GM03348 (cell line): ENCODE measurements at places on chromosomes 2 and 18.
A peak's percentile ranks its signal among the peaks of the same experiment; 100 is the strongest.

GRCh38 chr2:203914546-203915182, 21.9 kb upstream of the ICOS start:
- no peak for DNase-seq

- no peak for DNase-seq
Measured at GRCh38 chr2:49260979-49261538, 106.7 kb upstream of the FSHR start.

DNA sequence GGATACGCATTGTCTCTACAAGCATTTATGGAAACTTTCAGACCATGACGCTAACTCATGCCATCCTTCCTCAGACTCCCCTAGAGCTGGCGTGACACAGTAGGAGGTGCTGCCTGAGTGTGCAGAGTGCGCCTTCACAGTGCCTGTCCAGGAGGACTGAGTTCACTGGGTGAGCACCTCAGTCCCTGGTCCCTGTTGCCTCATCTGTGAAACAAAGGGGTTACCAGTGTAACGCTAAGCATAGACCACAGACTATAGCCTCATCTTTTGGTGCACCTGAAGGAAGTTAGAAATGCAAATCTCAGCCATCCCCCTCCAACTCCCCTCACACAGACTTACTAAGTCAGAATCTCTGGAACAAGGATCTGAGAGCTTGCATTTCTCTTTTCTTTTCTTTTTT, 142.8 kb downstream of the TMEM17 start:
- DNase-seq = no peak

DNA sequence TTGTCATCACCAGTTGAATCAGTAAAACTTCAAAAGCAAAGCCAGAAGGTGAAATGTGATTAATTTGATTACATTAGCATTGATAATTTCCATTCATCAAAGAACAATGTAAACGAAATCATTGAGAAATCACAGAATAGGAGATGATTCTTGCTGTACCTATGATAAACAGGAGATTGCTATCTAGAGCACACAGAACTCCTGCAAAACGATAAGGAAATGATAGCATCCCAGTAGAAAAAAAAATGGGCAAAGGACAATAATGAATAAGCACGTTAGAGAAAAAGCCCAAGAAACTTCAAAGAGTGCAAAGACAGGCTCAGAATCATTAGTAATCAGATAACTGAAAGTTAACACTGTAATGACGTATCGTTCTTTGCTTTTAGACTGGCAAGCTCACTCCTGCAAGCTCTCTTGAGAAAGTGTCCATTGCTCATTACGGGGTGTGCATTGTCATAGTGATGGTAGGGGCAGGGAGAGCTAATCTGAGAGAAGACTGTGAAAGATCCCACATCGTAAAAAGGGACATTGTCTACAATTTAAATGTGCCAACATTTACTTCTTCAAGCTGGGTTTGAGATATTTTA, 143.6 kb downstream of the SPP2 start:
- no peak for DNase-seq

GRCh38 chr2:68234405-68234804, 17.9 kb downstream of the PPP3R1 start:
- no peak for DNase-seq

DNA sequence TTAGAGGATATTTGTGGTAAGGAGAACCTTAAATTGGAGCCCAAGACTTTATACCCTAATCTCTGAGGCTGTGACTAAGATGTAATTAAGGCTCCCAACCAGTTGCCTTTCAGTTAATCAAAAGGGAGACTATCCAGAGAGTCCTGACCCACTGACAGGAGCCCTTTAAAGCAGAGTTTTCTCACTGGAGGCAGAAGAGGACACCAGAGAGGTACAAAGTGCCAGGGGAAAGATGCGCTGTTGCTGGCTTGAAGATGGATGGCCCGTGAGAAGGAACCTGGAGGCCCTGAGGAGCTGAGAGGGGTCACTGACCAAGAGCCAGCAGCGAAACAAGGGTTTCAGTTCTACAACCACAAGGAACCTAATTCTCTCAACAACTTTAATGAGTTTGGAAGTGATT, 137.3 kb downstream of the TMEM131 start:
- no peak for DNase-seq

DNA sequence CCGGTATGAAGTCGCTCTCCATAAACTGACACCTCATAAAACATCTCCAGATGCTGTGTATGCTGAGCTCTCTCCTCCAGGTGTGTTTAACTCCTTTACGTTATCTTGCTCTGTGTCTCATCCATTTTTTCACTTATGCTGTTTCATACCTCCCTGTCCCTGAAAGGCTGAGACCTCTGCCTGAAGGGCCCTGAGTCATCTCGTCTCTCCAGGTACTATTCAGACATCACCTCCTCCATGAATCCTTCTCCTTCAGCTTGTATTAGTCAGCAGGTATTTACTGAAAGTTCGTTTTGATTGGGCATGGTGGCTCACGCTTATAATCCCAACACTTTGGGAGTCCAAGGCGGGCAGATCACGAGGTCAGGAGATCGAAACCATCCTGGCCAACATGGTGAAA, 244.5 kb upstream of the EPHA4 start:
- DNase-seq = no peak

- no peak for DNase-seq
Measured at GRCh38 chr18:37516361-37516853, 49.2 kb downstream of the CELF4 start.

DNA sequence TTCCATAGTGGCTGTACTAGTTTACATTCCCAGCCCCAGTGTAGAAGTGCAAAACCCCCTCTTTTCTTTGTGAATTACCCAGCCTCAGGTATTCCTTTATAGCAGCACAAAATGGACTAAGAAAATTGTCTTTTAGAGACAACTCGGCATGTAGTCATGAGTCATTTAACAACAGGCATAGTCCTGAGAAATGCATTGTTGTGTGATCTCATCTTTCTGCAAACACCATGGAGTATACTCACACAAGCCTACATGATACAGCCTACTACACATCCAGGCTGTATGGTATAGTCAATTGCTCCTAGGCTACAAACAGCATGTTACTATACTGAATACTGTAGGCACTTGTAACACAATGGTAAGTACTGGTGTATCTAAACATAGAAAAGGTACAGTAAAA, 44.4 kb upstream of the MBP start:
- no peak for DNase-seq

DNA sequence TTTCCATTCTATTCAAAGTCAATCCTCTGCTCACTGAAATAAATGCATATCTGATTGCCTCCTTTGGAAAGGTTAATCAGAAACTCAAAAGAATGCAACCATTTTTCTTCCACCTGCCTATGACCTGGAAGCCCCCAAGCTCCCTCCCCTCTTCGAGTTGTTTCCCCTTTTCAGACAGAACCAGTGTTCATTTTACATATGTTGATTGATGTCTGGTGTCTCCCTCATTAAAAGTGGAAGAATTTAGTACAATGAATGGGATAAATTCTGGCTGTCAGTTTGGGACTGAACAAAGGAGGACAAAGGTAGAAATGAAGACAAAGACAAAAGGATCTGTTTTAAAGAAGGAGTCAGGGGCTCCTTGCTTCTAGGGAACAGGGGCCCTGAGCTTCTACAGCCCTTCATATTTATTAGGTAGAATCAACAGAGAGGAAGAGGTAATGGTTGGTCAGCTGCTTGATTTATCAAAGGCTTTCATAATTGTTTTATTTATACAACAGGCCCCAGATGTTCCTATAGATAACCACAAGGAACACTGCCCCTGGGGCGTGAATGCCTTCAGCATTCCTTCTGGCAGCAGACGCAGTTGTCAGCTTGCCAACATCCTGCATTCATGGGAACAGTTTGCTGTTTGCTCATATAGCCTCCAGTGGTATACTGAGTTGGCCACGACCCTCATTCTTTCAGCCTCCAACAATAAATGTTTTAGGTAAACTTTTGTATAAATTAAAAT, 949.8 kb upstream of the LRATD1 start:
- no peak for DNase-seq

DNA sequence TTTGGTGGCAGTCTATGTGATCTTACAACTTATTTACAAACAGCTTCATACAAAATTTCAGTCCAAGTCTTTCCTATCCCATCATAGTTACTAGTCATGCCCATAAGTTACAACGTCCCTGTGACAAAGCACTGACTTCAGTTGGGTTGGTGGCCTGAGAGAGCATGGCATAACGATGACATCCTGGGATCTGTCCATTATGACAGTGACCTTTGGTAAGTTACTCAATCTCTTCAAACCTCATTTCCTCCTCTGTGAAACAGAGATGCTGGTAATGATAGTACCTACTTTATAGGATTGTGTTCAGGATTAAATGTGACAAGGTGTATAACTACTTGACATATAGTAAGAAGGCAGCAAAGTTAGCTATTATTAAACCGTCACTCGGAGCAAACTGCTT, 55.4 kb upstream of the ATP5MC3 start:
- DNase-seq = no peak

DNA sequence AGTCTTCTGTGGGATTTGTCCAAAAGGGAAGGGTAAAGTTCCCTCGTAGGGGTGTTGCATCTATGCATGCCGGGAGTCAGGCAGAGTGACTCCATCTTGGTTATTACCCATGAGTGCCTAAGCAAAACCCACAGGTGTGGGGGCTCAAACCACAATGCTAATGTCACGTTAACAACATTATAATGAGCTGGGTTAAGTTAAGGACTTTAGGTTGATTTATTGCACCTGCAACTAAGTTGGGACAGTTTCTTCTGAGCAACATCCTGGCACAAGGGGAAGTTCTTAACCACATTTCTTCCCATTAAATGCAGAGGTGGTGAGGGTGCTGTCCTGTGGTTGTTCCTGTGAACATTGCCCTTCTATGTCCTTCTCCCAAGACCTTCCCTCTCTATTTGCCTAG, 1596.8 kb upstream of the SLC39A10 start:
- DNase-seq = no peak

DNA sequence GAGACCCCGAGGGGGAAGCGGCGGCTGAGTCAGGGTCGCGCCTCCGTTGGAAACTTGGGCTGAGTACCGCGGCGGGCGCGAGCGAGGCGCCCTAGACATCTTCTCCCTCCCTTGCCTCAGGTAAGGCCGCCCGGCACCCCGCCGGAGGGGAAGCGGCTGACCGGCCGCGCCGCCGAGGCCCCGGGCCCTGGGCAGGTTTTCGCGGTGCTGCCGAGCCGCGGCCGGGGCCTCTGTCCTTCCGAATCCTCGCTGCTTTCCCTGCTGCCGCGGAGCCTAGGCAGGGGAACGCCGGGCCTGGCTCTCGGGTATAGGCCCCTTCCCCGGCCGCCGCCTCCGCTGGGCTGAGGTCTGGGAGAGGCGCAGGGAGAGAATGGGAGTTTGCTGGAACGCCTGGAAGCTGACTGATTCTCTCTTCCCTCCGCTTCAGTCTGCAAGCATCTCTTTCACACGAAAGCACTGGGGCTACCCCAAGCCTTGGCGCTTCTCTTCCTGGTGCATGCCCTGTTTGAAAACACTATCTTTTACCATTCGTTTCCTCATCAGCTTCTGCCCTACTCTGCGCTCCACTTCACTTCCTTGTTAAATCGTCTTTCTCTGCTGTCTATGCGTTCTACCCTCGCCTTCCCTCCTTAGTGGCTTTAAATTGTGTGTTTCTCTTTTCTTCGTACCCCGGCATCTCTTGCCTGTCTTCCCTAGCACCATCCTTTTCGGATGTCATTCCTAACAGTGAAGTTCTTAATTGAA, 652 bp downstream of the PPM1B start:
- DNase-seq = peak; percentile 43

DNA sequence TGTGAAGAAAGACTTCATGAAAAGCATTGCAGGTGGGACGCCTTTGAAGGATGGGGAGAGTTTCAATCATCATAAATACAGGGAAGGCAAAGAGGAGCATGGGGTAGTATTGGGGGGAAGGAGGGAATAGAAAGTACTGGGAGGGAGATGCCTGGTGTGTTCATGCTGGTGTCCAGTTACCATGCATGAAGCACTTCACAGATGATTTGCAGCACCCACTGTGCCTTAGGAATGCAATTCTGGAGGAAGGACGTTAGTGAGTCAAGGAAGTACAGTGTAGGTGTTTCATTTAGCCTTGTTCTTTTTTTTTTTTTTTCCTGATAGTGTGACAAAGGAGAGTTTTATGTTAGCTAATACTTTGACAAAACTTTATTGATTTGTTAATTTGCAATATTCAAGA, 36.8 kb downstream of the ADAM23 start:
- DNase-seq = no peak

DNA sequence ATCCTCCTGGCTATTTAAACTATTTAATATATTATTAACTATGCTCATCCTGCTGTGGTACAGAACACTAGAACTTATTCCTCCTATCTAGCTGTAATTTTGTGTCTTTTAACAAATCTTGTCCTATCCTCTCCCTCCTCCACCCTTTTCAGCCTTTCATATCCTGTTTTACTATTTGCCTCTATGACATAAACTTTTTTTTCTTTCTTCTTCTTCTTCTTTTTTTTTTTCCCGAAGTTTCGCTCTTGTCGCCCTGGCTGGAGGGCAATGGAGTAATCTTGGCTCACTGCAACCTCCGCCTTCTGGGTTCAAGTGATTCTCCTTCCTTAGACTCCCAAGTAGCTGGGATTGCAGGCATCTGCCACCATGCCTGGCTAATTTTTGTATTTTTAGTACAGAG, 201.5 kb downstream of the LPIN1 start:
- no peak for DNase-seq

- DNase-seq = peak; percentile 18
Measured at GRCh38 chr18:67731851-67732250, 215.3 kb upstream of the DSEL start.

- no peak for DNase-seq
Measured at GRCh38 chr2:28688818-28689217, 62.8 kb upstream of the PPP1CB start.

GRCh38 chr2:97957432-97958183, 38.1 kb downstream of the TMEM131 start:
- DNase-seq = no peak
